Activated CD8-positive, alpha-beta T cell treated with anti-CD3 and anti-CD28 coated beads, Interleukin-2, amount 10 ng/mL, durations not matched to agents 7 days and 5 days (primary cell): ENCODE measurements at places on chromosomes 12 and 14. TPM values are rescaled to one million over a fixed set of nuclear protein-coding genes. Genes with fewer than 3 reads are reported as not detected.

DNA sequence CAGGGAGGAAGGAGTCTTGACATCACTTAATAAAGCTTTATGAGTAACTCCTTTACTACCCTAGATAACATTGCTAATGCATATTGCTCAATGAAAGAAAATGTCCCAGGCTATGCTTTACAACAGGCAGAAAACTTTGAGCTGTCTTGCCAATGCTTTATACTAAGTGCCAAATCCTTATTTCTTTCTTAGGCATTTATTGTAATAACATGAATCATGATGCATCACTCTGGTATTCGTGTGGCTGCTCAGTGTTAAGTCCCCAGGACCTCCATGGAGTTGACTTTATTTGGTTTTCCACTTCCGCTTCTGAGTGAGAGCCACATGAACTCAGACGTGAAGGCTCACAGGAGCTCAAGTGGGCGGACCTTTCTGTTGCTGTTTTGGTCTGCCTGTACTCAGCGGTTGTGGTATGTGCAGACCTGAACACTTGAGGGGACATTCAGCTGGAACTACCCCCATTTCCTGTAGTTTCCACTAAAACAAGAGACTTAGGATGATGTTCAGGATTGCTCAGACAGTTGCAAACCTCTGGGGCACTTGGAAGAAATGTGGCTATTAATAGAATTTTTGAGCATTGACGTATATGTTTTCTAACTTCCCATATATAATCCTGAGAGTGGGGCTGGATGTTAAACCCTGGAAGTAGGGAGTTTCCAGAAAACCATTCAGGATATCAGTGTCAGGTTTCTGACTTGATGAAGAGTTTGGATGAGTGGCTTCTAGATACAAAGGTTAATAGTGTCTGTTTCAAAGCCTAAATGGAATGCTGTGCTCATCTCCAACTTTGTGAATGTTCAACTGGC is 258.6 kb downstream of the MSRB3 start:
- no peak overlapping the region for H3K27ac ChIP-seq
- H3K27me3 ChIP-seq = no peaks in the 10 kb centered on the region

DNA sequence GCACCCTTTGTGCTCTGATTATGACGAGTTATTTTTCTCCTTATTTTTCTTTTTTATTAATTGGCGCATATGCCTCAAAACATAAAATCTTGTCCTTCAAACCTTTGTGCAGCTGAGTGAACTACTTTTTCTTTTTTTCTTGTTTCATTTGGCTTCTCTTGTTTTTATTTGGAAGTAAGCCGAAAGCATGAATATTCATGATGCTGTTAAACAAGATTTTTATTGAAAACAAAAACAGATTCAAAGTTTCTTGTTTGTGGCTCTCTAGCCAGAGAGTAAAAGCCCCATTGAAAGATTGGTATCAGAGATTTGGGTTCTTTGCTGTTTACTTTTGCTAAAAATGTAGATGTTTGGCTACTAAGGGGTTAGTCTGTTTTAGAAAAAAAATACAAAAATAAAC is 183.8 kb downstream of the TMEM132C start:
- no peak overlapping the region for H3K27ac ChIP-seq
- H3K4me1 ChIP-seq = no peaks in the 10 kb centered on the region
- DNase-seq = no peak
- no peaks in the 10 kb centered on the region for H3K27me3 ChIP-seq
- no peaks in the 10 kb centered on the region for H3K36me3 ChIP-seq

- H3K4me3 ChIP-seq = no peak overlapping the region
- no peaks in the 10 kb centered on the region for H3K36me3 ChIP-seq
- H3K4me1 ChIP-seq = no peaks in the 10 kb centered on the region
- no peak for DNase-seq
- H3K27me3 ChIP-seq = no peaks in the 10 kb centered on the region
These were observed 138.2 kb upstream of the TSPAN8 start for GRCh38 chr12:71295953-71296352.

DNA sequence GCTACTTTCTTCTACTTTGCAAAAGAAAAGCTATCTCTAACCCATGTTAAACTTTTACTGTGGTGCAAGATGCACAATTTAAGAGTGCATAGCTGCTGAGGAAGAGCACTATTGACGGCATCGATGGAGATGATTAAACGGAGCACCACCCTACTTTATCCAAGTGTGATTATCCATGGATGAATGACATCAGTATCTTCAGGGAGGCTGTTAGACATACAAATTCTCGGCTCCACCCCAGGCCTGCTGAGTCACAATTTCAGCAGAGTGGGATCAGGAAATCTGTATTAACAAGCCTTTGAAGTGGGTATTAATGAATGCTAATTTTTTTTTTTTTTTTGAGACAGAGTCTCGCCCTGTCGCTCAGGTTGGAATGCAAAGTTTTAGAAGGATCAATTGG is 16.2 kb downstream of the SLC2A14 start:
- H3K27me3 ChIP-seq = peaks cover 22% of the 10 kb centered on the region
- H3K4me3 ChIP-seq = no peak overlapping the region
- no peaks in the 10 kb centered on the region for H3K36me3 ChIP-seq
- DNase-seq = no peak
- H3K27ac ChIP-seq = no peak overlapping the region

- no peak for DNase-seq
- peaks cover 23% of the 10 kb centered on the region for H3K4me1 ChIP-seq
- H3K36me3 ChIP-seq = peaks cover 9% of the 10 kb centered on the region
- H3K27ac ChIP-seq = no peak overlapping the region
- H3K4me3 ChIP-seq = no peak overlapping the region
These were observed 54.4 kb downstream of the ARL6IP4 start for GRCh38 chr12:123034865-123035264.

DNA sequence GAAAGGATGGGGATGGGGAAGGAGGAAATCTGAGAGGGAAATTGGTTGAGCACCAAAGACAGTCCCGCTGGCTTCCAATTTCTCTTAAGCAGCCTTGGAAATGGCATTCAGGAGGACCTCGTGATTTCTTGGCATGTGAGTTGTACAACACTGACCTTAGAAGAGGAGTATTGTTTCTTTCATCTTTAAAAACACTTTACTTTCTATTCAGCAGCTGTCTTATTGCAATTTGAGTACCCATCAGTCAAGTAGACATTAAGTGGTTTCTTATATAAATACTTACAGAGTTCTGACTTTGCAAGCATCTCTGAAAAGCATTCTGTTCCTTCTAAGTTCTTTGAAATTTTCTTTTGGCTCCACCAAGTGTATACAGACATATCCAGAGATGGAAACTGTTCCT is 83.2 kb downstream of the LMNTD1 start:
- H3K27ac ChIP-seq = no peak overlapping the region
- no peaks in the 10 kb centered on the region for H3K4me1 ChIP-seq
- no peak overlapping the region for H3K4me3 ChIP-seq

SLC5A8 gene
- total RNA-seq = not detected

FITM1 gene
- 2.1 TPM for total RNA-seq

RNFT2 gene
- total RNA-seq = 11.9 TPM

C12orf60 gene
- 1.5 TPM for total RNA-seq

DNA sequence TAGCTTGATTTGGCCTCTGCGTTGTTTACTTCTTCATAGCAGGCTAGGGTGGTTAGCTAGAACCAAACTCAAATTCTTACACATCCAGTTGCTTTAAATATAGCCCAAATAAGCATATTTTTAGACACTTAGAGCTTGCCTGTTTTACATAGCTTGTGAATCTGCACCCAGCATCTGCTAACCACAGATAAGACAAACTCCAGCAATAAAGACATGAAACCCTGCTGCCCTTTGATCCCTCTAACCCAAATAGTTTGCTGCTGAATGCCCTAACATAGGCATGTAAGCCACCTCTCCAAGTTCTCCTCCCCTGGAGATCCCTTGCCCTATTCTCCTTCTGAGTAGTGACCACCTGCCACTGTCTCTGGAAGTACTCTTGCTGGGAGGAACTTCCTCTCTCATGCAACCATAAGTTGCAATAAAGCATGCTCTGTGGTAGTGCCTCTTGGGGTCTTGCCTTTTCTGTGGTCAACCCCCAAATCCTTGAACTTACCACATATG is 185.6 kb downstream of the TMEM117 start:
- peaks cover 1% of the 10 kb centered on the region for H3K4me1 ChIP-seq
- no peaks in the 10 kb centered on the region for H3K27me3 ChIP-seq
- H3K4me3 ChIP-seq = no peak overlapping the region
- no peaks in the 10 kb centered on the region for H3K36me3 ChIP-seq
- no peak overlapping the region for H3K27ac ChIP-seq
- DNase-seq = no peak

- H3K4me1 ChIP-seq = no peaks in the 10 kb centered on the region
- H3K27me3 ChIP-seq = no peaks in the 10 kb centered on the region
- no peak for DNase-seq
- no peak overlapping the region for H3K4me3 ChIP-seq
- H3K27ac ChIP-seq = no peak overlapping the region
- peaks cover 7% of the 10 kb centered on the region for H3K36me3 ChIP-seq
These were observed 151.1 kb upstream of the FUT8 start for GRCh38 chr14:65261425-65261920.

- no peaks in the 10 kb centered on the region for H3K27me3 ChIP-seq
- no peak overlapping the region for H3K27ac ChIP-seq
- no peak for DNase-seq
- H3K36me3 ChIP-seq = no peaks in the 10 kb centered on the region
- no peak overlapping the region for H3K4me3 ChIP-seq
- no peaks in the 10 kb centered on the region for H3K4me1 ChIP-seq
These were observed 848.0 kb downstream of the DIO2 start for GRCh38 chr14:79363291-79363690.

CEBPE gene
- 0.92 TPM for total RNA-seq

GRCh38 chr12:46358791-46359666 is 13.5 kb downstream of the SLC38A2 start:
- H3K4me3 ChIP-seq = no peak overlapping the region
- DNase-seq = no peak
- peaks cover 61% of the 10 kb centered on the region for H3K36me3 ChIP-seq
- H3K27me3 ChIP-seq = no peaks in the 10 kb centered on the region
- H3K4me1 ChIP-seq = peaks cover 39% of the 10 kb centered on the region

DNA sequence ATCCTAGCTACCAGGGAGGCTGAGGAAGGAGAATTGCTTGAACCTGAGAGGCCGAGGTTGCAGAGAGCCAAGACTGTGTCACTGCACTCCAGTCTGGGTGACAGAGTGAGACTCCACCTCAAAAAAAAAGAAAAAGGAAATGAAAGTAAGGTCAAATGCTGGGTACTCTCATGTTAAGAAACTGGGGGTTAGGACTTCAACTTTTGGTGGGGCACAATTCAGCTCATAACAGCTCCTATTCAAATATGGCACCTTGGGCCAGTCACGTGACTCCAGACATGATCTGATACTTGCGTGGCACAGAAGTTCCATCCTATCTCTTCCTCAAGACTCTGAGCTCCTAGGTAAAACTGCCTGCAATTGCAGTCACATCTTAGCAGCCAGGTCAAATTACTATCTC is 142.7 kb downstream of the EGLN3 start:
- peaks cover 1% of the 10 kb centered on the region for H3K27me3 ChIP-seq
- no peak for DNase-seq
- H3K27ac ChIP-seq = no peak overlapping the region
- H3K4me1 ChIP-seq = no peaks in the 10 kb centered on the region
- no peak overlapping the region for H3K4me3 ChIP-seq
- H3K36me3 ChIP-seq = no peaks in the 10 kb centered on the region

- no peaks in the 10 kb centered on the region for H3K27me3 ChIP-seq
- H3K4me3 ChIP-seq = no peak overlapping the region
- no peaks in the 10 kb centered on the region for H3K36me3 ChIP-seq
These were observed 584.2 kb downstream of the DIO2 start for GRCh38 chr14:79627058-79627457.

DNA sequence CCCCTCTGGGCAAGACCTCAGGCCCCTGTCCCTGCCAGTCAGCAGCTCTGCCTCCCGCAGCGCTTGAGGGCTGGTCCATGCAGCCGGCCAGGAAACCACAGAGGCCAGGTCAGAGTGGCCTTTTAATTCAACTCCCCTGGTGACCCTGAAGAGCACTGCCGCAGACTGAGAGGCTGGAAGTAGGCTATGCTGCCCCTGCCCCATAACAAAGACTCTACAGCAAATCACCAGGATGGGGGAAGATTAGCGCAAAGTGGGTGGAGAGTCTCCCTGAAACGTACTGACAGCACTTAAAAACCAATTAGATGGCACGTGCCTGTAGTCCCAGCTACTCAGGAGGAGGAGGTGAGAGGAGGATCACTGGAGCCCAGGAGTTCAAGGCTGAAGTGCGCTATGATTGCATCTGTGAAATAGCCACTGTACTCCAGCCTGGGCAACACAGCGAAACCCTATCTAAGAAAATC is 70.5 kb downstream of the ITPK1 start:
- H3K36me3 ChIP-seq = peaks cover 16% of the 10 kb centered on the region
- no peak overlapping the region for H3K4me3 ChIP-seq
- H3K27ac ChIP-seq = no peak overlapping the region
- no peak for DNase-seq

- no peaks in the 10 kb centered on the region for H3K27me3 ChIP-seq
- H3K36me3 ChIP-seq = no peaks in the 10 kb centered on the region
- no peaks in the 10 kb centered on the region for H3K4me1 ChIP-seq
- no peak overlapping the region for H3K4me3 ChIP-seq
- H3K27ac ChIP-seq = no peak overlapping the region
These were observed 165.3 kb upstream of the PKP2 start for GRCh38 chr12:33061844-33062243.

GRCh38 chr14:54784657-54785056 is 118.0 kb downstream of the GCH1 start:
- no peak overlapping the region for H3K27ac ChIP-seq
- DNase-seq = no peak
- no peak overlapping the region for H3K4me3 ChIP-seq
- H3K4me1 ChIP-seq = peaks cover 21% of the 10 kb centered on the region
